ENCODE measurements at places on chromosomes 7 and 10. TPM values are rescaled to one million over a fixed set of nuclear protein-coding genes. Genes with fewer than 3 reads are reported as not detected.

Gene GFRA1
- not detected for polyA plus RNA-seq

Gene PCLO
- polyA plus RNA-seq: not detected

Gene GPR22
- not detected for polyA plus RNA-seq

Gene SLC26A5
- not detected for polyA plus RNA-seq

Gene NOS3
- 2.0 TPM for polyA plus RNA-seq

Gene EPO
- not detected for polyA plus RNA-seq

Gene SUFU
- 5.0 TPM for polyA plus RNA-seq

Gene C7orf57
- polyA plus RNA-seq: not detected

Gene ELN
- polyA plus RNA-seq: not detected

Gene TMEM26
- polyA plus RNA-seq: not detected

Gene ZNF277
- 16.5 TPM for polyA plus RNA-seq

Gene SYT15B
- polyA plus RNA-seq: not detected
